Naive thymus-derived CD8-positive, alpha-beta T cell (primary cell): ENCODE measurements at places on chromosomes 12 and 14. TPM values are rescaled to one million over a fixed set of nuclear protein-coding genes. Genes with fewer than 3 reads are reported as not detected.

PTCSC3 gene
- not detected for total RNA-seq

CCDC175 gene
- total RNA-seq, result not detected

REP15 gene
- total RNA-seq, result not detected

SERPINA5 gene
- total RNA-seq, result not detected

E2F7 gene
- total RNA-seq, result not detected

WNT5B gene
- total RNA-seq, result not detected

TPPP2 gene
- total RNA-seq, result not detected

SERPINA6 gene
- total RNA-seq, result not detected

HAL gene
- 1.3 TPM for total RNA-seq

RDH5 gene
- total RNA-seq, result 30.4 TPM

ENDOU gene
- total RNA-seq, result not detected

ALDH1L2 gene
- total RNA-seq, result 0.47 TPM

ZFYVE1 gene
- total RNA-seq, result 20.5 TPM

CARMIL3 gene
- 0.16 TPM for total RNA-seq

PELI2 gene
- total RNA-seq, result 14.1 TPM

RHOJ gene
- total RNA-seq, result not detected

SLCO1C1 gene
- total RNA-seq, result not detected

CPNE6 gene
- not detected for total RNA-seq
